Kidney (tissue), 22 donors: ENCODE measurements at places on chromosomes 16 and 17. TPM values are rescaled to one million over a fixed set of nuclear protein-coding genes. Genes with fewer than 3 reads are reported as not detected.

DNA sequence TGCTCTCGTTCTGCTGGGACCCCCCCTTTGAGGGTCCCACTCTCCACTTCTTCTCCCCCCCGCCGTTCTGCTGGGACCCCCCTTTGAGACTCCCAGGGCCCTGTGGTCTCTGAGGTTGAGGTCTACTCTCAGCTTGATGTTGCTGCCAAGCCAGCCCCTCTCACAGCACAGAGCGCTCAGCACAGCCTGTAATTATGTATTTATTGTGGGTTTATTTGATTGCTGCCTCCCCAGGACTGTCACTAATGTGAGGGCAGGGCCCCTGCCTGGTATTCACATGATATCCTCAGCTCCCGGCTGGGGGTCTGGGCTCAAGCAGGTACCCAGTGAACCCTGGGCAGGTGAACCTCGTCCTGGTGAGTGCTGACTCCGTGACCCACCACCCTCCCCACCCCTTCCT lies 35.4 kb downstream of the ACTG1 start:
- DNase-seq = no peak

- DNase-seq = no peak
Measured at GRCh38 chr16:4893103-4893862, 43.7 kb downstream of the PPL start.

- DNase-seq = no peak
Measured at GRCh38 chr16:30481381-30481780, 8.8 kb downstream of the ITGAL start.

DNA sequence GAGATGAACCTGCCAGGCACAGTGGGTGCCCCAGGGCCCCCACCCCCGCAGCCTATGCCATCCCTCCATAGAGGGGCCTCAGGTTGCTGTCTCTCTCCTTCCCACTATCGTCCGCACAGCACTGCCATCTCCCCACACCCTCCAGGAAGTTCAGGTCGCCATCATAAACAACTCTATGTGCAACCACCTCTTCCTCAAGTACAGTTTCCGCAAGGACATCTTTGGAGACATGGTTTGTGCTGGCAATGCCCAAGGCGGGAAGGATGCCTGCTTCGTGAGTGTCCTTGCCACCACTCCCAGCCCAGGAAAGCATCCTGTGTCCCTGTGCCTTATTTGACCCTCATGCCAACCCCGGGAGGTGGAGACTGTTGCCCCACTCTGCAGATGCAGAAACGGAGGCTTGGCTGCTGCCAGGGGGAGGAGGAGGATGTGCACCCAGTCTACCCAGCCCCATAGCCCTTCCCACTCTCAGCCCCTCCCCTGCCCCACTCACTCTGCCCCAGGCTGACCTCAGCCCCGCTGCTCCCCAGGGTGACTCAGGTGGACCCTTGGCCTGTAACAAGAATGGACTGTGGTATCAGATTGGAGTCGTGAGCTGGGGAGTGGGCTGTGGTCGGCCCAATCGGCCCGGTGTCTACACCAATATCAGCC lies 3.9 kb downstream of the PRSS21 start:
- DNase-seq = no peak

GRCh38 chr17:35559495-35560210 lies 966 bp downstream of the SLFN14 start:
- no peak for DNase-seq

The LIMD2 gene
- 32.3 TPM for total RNA-seq

The WNT9B gene
- total RNA-seq = 5.3 TPM

- DNase-seq = no peak
Measured at GRCh38 chr16:17374668-17375255, 96.0 kb downstream of the XYLT1 start.

The SEZ6L2 gene
- 32.4 TPM for total RNA-seq

DNA sequence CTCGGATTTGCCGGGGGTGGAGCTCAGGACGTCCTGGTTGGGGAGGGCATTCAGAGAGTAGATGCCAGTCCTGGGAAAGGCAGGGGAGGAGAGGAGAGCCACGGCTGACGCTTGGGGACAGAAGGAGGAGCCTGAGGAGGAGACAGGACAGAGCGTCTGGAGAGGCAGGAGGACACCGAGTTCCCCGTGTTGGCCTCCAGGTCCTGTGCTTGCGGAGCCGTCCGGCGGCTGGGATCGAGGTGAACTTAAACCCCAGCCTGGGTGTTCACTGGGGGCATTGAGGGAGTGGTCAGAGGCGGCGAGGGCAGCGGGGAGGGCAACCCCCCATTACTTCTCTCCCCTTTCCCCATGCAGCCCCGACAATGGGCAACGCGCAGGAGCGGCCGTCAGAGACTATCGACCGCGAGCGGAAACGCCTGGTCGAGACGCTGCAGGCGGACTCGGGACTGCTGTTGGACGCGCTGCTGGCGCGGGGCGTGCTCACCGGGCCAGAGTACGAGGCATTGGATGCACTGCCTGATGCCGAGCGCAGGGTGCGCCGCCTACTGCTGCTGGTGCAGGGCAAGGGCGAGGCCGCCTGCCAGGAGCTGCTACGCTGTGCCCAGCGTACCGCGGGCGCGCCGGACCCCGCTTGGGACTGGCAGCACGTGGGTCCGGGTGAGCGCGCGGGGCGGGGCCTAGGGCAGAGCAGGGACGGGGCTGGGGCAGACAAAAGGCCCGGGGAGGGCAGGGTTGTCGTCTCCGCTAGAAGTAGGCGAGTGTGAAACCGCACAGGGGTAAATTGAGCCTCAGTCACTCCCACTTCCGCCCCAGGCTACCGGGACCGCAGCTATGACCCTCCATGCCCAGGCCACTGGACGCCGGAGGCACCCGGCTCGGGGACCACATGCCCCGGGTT lies 3.7 kb downstream of the NOL3 start:
- DNase-seq = peak; percentile 86

DNA sequence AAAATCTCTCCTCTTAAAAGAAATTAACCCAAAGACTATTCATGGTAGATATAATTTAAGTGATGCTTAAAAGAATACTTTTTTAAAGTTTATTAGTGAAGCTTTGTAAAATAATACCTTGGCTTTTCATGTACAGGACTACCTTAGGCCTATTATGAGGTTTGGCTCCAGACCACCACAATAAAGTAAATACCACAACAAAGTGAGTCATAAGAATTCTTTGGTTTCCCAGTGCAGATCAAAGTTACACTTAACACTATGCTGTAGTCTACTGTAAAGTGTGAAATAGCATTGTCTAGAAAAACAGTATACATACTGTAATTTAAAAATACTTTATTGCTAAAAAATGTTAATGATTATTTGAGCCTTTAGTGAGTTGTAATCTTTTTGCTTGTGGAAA lies 31.7 kb downstream of the CLTC start:
- no peak for DNase-seq

The SKA2 gene
- 29.2 TPM for total RNA-seq

- DNase-seq = no peak
Measured at GRCh38 chr17:14749269-14749668, 448.4 kb downstream of the HS3ST3B1 start.

The KCNH6 gene
- 0.57 TPM for total RNA-seq

GRCh38 chr17:7383742-7384488 lies 3.0 kb downstream of the TNK1 start:
- DNase-seq = peak; percentile 82

- DNase-seq = no peak
Measured at GRCh38 chr17:32875923-32876416, 954 bp downstream of the MYO1D start.

GRCh38 chr17:19464031-19465026 lies 53.3 kb downstream of the RNF112 start:
- DNase-seq = no peak

The RASL10B gene
- 2.4 TPM for total RNA-seq

DNA sequence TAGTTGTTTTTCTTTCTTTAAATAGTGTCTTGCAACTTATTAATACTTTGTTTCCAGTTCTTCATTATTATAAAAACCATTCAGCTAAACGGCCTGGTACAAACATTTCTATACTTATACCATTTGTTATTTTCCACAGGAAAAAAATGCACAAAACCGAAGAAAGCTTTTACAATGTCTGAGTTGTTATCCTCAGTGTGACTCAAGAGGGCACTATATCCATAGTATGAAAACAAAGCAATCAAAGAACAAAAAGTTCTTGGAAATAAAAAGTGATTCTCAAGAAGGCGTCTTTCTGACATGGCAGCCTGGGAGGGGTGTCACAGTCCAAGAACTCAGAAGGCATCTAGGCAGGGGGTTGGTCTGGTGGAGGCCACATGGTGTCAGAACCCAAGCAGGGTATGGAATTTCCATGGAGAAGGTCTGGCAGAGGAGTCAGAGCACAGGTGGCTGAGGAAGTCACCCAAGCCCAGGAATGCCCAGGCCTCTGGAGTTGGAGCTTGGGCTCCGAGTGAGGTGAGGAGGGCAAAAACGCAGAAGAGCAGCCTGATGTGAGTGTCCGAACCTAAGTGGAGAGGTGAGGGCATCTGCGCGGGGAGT lies 70.9 kb upstream of the ATP2A3 start:
- DNase-seq = no peak

GRCh38 chr17:60269417-60269816 lies 119.6 kb downstream of the CA4 start:
- no peak for DNase-seq

DNA sequence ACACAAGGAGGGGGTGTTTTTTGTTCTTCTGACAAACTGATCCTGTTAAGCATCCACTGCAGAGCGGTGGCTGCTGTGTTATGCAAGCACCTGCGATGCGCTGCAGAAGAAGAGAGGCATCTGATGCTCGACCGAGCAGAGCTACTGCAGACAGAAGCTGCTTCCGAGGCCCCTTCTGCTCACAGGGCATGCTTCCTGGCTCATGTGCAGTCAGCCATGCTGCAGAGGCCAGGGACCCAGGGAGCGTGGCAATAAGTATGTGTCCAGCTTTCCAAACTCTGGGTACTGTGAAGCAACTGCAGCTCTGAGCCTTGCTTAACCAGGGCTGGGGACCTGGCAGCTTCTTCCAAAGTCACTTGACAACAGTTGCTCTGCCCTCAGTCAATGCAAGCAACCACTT lies 448.6 kb upstream of the RBFOX1 start:
- DNase-seq = peak; percentile 57

DNA sequence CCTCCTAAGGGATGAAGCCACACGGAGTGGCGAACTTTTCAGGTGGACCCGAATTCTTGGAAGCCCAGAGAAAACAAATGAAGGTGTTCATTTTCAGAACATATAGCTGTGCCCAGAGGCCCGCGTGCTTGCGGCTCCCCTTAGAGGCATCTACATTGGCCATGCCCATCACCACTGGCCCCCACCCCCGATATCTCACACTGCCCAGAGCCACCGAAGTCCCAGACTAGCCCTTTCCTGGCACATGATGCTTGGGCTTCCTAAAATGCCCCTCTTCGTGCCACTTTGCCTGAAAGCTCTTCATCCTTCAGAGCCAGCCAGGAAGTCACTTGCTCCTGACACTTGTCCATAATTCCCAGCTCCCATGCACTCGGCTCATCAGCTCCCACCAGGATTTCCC lies 2.1 kb upstream of the HEXIM1 start:
- DNase-seq = no peak

The TAC4 gene
- 0.47 TPM for total RNA-seq

GRCh38 chr16:51172368-51172767 lies 21.3 kb upstream of the SALL1 start:
- no peak for DNase-seq

The RNU2-1 gene
- total RNA-seq = 9,871 TPM

GRCh38 chr16:63612462-63613227 lies 1509.2 kb downstream of the CDH11 start:
- DNase-seq = no peak

The ST6GALNAC1 gene
- total RNA-seq = 0.31 TPM

The MPDU1 gene
- 54.2 TPM for total RNA-seq

- DNase-seq = no peak
Measured at GRCh38 chr17:49817993-49818392, 29.5 kb downstream of the KAT7 start.

The SETD1A gene
- total RNA-seq = 18.8 TPM

DNA sequence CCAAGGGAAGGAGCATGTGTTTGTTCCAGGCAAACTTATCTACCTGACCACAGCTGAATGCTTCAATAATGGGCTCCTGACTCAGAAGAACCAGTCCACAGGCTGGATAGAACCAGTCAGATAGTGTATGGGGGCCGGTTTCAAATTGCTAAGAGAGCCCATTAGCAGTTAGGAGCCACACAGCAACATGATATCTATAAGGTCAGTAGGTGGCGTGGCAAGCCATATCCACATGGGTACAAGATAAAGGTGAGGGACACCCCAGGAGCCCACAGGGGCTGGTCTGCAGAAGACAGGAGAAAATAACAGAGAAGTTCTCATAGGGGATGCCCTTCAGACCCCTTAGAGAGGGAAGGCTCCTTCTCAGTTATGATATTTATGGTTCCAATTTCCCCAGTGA lies 31.6 kb upstream of the CDRT15 start:
- DNase-seq = no peak
